NCI-H2081 treated with DMSO at 0.1 percent for 48 hours (cell line): ENCODE measurements at places on chromosomes 16 and 17.

- DNase-seq: no peak
Observed at GRCh38 chr16:89423681-89424260, 66.6 kb downstream of the ANKRD11 start.

DNA sequence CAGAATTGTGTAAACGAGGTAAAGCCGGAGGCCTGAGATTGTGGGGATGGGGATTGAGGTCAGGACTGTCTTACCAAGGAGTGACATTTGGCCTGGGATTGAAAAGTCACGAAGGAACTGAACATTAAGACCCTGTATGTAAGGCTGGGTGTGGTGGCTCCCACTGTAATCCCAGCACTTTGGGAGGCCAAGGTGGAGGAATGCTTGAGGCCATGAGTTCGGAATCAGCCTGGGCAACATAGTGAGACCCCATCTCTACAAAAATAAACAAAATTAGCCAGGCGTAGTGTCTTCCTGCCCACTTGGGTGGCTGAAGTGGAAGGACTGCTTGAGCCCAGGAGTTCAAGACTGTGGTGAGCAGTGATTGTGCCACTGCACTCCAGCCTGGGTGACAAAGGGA is 75.5 kb downstream of the JPH3 start:
- DNase-seq: no peak

DNA sequence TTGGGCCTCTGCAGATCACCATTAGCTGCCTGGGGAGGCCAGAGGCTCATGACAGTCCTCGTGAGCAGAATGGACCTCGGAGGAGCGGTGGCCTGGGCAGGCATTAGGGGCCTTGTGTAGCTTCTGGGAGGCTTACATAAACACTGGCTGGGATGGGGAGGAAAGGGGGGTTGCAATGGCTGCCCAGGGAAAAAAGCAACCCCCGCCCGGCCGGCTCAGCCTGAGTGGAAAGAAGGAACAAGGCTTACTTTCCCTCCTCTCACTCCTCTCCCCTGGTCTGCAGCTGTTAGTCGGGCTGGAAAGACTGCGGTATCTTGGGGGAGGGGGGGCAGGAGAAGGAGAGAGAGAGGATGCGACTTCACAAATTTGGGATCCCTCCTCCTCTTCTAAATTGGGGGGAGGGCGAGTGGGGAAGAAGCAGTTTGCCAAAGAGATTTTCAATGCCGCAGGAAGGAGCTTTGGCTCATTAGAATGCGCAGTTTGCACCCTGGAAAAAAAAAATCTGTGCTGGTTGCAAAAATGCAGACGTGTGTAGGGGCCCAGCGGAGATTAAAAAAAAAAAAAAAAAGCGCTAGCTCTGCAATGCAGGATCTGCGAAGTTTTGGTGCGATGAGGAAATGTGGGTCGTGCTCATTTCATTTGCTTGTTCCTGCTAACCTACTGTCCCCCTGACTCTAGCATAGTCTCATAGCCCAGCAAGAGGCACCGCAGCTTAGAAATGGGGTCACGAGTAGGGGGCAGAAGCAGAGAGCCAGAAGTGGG is 6.6 kb upstream of the NR1D1 start:
- no peak for DNase-seq

DNA sequence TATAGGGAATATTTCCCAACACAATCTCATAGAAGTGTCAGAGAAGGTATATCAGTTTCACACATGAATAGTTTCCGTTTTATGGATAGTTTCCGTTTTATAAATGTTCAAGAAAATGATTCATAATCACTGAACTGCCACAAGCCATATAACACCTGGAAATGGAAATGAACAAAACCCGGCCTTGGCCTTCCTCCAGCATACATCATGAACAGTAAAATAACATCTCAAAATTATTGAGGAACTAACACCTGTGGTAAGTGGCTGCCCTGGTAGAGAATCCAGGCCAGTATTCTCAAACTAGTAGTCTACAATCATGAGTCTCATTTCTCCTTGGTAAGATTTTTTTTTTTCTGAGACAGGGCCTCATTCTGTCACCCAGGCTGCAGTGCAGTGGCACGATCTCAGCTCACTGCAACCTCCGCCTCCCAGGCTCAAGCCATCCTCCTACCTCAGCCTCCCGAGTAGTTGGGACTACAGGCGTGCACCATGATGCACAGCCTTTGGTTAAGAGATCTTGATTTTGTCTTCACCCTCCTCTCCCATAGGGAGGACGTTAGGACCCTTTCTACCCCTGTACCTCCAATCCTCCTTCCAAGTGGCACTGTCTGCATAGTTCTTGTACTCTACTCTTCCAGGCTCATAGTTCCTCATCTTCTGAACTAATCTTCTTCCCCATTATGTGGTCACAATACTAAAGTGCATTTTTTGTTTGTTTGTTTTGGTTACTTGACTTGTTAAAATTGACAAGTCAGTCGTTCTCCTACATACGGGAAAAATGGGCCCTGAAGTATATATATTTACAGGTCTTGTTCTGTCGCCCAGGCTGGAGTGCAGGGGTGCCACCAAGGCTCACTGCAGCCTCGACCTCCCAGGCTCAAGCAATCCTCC is 15.0 kb upstream of the RGS9 start:
- DNase-seq: no peak
